ENCODE measurements at places on chromosomes 1 and 21.

DNA sequence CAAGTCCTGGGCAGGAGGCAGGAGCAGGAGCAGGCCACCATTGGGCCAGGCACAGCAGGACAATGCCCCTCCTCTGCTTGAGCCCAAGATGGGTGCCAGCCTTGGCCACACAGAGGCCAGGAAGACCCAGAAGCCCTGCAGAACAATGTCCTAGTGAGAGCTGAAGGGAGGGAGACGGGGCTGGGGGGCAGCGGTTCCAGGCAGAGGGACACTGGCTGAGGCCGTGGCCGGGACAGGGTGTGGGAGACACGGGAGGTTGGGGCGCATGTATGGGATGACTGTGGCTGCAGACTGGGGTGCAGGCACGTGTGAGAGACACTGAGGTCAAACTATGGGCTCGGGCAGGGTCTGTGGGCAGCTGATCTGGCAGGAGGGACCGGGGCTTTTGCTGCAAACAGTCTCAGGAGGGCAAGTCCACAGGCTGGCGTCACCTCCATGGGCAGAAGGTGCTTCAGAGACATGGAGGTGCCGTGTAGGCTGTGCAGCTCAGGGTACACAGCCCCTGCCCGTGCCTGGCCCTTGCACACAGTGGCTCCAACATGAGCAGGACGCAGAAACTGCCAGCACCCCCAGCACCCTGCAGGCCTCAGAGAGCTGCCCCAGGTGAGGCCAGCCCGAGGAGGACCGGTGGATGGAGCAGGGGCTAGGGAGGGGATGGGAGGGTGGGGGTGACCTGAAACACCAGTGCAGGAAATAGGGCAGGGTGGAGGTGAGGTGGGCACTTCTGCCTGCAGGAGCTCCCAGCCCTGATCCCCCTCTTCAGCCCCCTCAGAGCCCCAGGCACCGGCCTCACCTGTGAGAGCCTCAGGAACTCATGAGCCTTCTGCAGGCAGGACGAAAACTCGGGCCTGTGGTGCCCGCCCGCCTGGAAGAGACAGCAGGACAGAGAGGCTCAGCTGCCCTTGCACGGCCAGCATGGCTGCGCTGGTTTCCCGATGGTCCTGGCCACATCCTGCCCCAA lies 19.5 kb downstream of the LSS start:
- no peak for DNase-seq

DNA sequence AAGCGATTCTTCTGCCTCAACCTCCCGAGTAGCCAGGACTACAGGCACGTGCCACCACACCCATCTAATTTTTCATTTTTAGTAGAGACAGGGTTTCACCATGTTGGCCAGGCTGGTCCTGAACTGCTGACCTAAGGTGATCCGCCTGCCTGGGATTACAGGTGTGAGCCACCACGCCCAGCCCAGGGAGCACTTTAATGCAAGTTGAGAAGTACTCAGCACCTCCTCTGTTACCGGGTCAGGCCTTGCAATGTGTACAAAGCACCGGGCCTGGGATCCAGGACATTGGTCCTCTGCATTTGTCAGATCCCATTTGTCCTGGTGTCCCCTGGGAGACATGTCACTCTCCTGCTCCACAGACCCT lies 143.6 kb downstream of the TOMM20 start:
- DNase-seq: no peak

DNA sequence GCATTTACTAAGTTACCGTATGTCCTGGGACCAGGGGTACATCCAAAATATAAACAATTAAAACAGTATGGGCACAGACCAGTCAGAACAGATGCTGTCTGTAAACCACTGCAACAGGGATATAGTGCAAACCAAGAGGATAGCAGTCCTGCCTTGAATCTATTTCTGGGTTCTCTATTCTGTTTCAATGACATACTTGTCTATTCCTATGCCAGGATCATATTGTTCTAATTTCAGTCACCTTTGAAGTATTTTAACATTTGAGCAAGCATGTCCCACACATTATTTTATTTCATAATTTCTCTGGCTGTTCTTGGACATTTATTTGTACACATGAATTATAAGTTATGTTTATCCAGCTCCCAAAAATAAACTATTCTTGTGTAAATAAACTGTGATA lies 28.2 kb upstream of the SYDE2 start:
- DNase-seq: no peak

DNA sequence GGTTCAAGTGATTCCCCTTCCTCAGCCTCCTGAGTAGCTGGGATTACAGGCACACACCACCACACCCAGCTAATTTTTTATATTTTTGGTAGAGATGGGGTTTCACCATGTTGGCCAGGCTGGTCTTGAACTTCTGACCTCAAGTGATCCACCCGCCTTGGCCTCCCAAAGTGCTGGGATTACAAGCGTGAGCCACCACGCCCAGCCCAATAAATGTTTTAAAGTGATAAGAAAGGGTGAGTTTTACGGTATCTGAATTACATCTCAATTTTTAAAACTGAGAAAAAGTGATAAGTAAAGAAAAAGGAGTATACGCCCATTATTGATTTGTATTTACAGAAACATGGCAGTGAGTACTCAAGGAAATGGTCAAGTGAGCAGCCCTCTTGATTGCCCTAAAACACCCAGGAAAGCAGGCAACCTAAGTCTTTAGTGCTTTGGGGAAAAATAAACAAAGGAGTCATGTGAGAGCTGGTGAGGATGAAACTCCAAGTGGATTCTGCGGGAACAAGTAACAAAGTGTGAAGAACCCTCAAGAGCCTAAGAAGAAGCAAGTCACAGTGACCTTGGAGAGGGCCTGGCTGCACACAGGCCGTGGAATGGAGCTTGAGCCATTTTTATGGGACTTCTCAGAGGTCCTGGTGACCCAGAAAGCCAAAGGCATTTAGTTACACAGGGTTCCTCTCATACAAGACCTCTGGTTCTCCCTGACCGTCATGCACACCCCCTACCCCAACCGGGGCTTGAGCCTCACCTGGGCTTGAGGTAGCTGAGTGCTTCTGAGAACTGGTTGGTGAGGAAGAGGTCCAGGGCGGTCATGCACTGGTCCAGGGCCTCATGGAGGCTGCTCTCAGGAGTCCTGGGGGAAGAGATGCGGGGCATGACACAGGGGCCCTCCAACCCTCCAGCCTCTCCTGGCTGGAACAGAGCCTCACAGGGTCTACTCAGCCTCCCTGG lies 9.1 kb downstream of the TTC39A start:
- DNase-seq: no peak
